Stimulated activated CD8-positive, alpha-beta memory T cell treated with anti-CD3 and anti-CD28 coated beads, Interleukin-15, amount 100 ng/mL, for 4 hours (primary cell): ENCODE measurements at places on chromosomes 1 and 21.

DNA sequence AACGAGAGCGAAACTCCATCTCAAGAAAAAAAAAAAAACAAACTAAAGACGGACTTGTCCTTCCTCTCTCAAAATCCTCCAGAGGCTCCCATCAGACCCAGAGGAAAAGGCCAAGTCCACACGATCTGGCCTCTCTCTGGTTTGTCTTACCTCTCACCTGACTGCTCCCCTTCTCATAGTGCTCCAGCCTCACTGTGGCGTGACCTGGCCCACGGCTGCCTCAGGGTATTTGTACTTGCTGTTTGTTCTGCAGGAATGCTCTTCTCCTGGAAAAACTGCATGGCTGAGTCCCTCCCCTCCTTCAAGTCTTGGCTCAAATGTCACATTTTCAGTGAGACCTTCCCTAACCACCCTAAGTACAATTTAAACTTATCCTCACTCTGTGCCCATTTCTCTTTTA lies 8.0 kb upstream of the BRWD1 start:
- DNase-seq = no peak

- no peak for DNase-seq
Observed at GRCh38 chr21:36004441-36004840, 55.9 kb downstream of the SETD4 start.

DNA sequence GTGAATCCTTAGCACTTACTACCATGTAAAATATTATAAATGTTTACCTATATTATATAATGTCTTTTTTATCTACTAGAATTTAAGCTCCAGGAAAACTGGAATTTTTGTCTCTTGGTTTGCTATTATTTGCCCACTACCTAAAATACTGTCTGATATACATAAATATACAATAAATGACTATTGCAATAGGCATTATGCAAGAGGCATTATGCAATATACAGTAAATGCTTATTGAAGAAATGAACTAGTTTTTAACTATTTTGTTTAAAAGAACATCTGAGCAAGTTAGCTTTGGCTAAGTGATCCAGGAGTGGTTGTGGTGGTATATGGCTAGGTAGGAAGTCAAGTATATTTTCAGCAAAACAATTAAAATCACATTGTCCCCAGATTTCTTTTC lies 640.2 kb upstream of the PKN2 start:
- DNase-seq = no peak

DNA sequence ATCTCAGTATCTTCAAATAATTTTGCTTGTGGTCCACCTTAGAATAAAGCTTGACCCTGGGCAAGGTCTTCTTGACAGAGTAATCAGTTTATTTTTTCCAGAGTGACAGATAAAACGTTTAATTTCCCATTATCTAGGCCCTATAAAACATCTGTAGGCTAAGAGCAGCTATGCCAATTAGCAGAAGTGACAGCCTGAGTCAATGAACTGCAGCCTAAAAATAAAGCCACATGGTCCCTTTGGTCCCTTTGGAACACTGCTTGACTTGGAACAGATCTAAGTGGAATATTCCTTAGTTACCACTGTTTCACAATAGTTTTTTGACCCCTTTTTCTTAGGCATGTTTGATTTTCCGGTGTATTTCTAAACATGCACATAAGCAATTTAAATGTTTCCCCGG lies 6.3 kb upstream of the RGS13 start:
- no peak for DNase-seq
